ENCODE measurements at places on chromosomes 6 and 20. TPM values are rescaled to one million over a fixed set of nuclear protein-coding genes. Genes with fewer than 3 reads are reported as not detected.

TSPO2 gene
- not detected for total RNA-seq

ZBTB46 gene
- 0.73 TPM for total RNA-seq

TRIM31 gene
- 0.72 TPM for total RNA-seq

BHLHE23 gene
- not detected for total RNA-seq

LINC00237 gene
- not detected for total RNA-seq

SYNGAP1 gene
- 5.6 TPM for total RNA-seq

NFKBIL1 gene
- 12.9 TPM for total RNA-seq

ZBTB9 gene
- 11.6 TPM for total RNA-seq

PKIB gene
- 0.63 TPM for total RNA-seq

FGD2 gene
- not detected for total RNA-seq

RPS6KA2 gene
- total RNA-seq, result 0.30 TPM

EYA4 gene
- 10.0 TPM for total RNA-seq

KIFC1 gene
- total RNA-seq, result 41.9 TPM

TMEM74B gene
- 3.8 TPM for total RNA-seq

PRPH2 gene
- total RNA-seq, result not detected

KLHDC3 gene
- total RNA-seq, result 27.7 TPM

DNAH8 gene
- not detected for total RNA-seq

ARFGAP1 gene
- 68.0 TPM for total RNA-seq

PDYN gene
- not detected for total RNA-seq

PNPLA1 gene
- total RNA-seq, result not detected

CLDN20 gene
- total RNA-seq, result not detected

TINAG gene
- not detected for total RNA-seq

CRISP3 gene
- not detected for total RNA-seq

GSTA3 gene
- not detected for total RNA-seq

CLPSL2 gene
- total RNA-seq, result 0.53 TPM
